ENCODE measurements at places on chromosomes 4 and X. TPM values are rescaled to one million over a fixed set of nuclear protein-coding genes. Genes with fewer than 3 reads are reported as not detected.

Gene ADH1C
- not detected for polyA plus RNA-seq

Gene CYSLTR1
- polyA plus RNA-seq, result 1.1 TPM

Gene INTS12
- polyA plus RNA-seq, result 28.4 TPM

Gene MECP2
- 4.3 TPM for polyA plus RNA-seq

Gene VCX2
- not detected for polyA plus RNA-seq

Gene GAGE12E
- not detected for polyA plus RNA-seq

Gene SHOX
- polyA plus RNA-seq, result not detected

Gene RAPGEF2
- polyA plus RNA-seq, result 13.0 TPM

Gene STBD1
- polyA plus RNA-seq, result 0.16 TPM

Gene XKRX
- polyA plus RNA-seq, result not detected

Gene HOPX
- 644 TPM for polyA plus RNA-seq

Gene PLA2G12A
- polyA plus RNA-seq, result 25.7 TPM

Gene JCHAIN
- 0.34 TPM for polyA plus RNA-seq

Gene TRAM1L1
- polyA plus RNA-seq, result 12.1 TPM

Gene XAGE2
- not detected for polyA plus RNA-seq

Gene RASL11B
- 12.6 TPM for polyA plus RNA-seq

Gene NR3C2
- 5.3 TPM for polyA plus RNA-seq

Gene TAF7L
- 0.18 TPM for polyA plus RNA-seq

Gene NXF2
- not detected for polyA plus RNA-seq

Gene GPC4
- 0.48 TPM for polyA plus RNA-seq

Gene C1GALT1C1
- polyA plus RNA-seq, result 89.5 TPM

Gene ERVMER34-1
- polyA plus RNA-seq, result 3.8 TPM

Gene PPEF2
- not detected for polyA plus RNA-seq

Gene GABRE
- not detected for polyA plus RNA-seq

Gene SPATA4
- 4.7 TPM for polyA plus RNA-seq

Gene ZAR1
- not detected for polyA plus RNA-seq

Gene MXRA5
- not detected for polyA plus RNA-seq

Gene CPLX1
- 6.8 TPM for polyA plus RNA-seq

Gene MAGEA4
- not detected for polyA plus RNA-seq

Gene GLRB
- 222 TPM for polyA plus RNA-seq
